H54 (cell line): ENCODE measurements at places on chromosomes 12 and 14.

GRCh38 chr12:79250960-79251755 is 386.6 kb downstream of the SYT1 start:
- DNase-seq: no peak

GRCh38 chr14:38280081-38280480 is 24.2 kb upstream of the CLEC14A start:
- no peak for DNase-seq

DNA sequence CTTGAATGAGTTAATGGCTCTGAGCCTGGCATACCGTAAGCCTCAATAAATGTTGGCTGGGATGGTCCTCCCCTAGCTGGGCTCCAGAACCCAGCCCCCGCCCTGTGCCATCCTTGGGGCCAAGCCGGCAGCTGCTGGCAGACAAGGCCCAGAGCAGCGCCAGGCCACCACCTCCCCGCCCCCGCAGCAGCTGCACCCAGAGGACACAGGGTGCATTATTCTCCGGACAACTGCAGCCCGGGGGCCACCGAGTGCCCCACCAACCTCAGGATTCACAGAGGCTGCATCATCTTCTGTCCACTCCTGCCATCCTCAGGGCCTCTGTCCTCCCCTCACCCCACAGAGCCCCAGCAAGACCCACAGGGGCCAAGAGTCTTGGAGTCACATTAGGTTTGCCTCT is 92.7 kb downstream of the NCOR2 start:
- DNase-seq: no peak

DNA sequence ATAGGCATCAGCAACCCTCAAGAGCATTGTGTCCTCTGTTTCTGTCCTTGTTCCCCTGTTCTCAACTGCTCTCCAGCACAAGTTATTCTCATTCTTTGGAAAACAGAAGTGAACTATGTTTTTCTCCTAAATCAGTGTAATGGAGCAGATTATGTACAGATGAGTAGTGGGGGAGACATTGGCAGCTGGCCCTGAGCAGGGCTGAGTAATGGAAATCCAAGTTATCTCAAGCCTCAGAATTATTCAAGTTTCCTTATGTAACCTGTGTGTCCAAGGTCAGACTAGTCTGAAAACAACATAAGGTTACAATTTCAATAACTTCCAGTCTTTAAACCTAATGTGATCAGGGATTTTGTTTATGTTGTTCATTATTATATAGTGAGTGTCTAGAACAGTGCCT is 116.1 kb upstream of the FUT8 start:
- DNase-seq: no peak

DNA sequence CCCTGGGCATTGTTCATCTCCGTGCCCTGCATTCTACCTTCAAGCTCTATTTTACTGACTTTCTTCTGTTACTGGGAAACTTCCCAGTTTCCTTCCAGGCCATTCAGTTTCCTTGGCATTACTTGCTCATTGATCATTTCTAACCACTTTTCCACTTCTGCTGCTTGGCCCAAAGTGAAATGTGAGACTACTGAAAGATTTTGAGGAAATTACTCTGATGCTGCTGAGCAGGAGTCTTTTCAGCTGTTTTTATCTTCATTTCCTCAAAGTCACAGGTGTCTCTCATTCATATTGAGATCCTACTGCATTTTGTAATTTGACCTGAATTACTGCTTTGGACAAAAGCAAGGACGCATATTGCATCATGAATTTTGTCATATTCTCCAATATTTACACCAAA is 26.4 kb upstream of the DBX2 start:
- DNase-seq: no peak
